ENCODE measurements at places on chromosomes 5 and 9.

DNA sequence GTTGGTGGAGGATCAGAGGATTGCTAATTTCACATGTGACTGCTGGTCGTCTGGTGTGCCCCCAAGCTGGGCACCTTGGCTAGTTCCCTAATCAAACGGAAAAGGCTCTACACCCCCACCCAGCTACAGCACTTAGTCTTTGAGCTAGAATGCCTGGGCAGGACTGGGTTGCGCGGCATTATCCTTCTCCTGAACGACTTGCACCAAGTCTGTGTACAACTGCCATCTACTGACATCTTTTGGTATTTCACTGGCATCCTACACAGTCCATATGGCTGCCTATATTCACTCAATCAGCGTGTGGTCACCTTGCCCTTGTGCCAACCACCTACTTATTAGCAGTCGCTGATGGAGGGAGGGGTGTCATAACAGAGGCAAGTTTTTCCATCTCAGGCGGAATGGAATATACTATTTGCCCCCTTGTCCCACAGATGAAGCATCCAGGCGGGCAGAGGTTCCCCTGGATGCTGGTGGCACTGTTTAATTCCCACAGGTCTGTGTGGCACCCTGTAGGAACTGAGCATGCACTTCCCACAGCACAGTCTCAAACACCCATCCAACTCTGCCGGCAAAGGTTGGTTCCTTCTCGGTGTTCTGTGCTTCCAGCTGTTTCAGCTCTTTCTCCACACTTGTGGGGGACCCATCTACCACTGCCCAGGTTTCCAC is 150.1 kb downstream of the OSTF1 start:
- no peak for DNase-seq

DNA sequence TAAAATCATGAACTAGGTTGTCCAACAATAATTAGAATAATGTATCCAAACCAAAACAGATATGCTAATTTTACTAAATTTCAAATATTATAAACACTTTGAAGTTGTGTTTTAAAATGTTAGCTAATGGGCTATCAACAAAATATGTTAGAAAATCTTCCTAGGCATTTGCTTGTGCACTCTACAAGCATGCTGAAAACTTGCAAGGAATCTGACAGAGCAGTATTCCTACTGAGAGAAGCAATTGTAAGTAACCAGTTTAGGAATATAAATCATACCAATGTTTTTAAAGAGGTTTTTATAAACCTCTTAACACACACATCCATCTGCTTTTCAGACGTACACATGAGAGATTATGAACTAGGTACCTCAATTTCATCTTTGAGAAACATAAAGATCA is 228.4 kb upstream of the TBCA start:
- DNase-seq: no peak

DNA sequence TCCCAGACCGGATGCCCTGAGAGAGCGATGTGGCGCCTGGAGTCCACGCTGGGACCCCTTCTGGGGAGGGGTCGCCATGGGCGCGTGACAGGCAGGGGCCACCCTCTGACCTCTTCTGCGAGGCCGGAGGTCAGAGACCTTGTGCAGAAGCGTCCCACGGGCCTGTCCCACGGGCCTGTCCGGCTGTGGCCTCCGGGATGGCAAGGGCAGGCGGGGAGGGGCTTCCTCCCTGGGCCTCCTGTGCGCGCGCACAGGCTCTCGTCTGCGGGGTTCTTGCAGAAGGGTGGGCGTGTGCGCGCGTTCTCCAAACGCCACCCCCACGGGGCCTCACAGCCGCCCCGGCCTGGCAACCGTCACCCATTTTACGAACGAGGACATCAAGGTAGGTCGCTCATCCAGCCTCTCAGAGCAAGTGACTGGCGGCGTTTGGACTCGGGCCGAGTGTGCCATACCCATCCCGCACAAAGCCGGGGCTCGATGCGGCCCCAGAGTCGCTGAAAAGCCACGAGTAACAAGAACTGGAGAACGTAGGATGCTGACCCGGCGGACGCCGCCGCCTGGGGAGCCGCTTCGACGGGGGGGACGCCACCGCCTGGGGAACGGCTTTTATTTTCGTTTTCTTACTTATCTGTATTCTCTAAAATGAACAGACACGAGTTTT is 897 bp downstream of the AHRR start:
- no peak for DNase-seq

DNA sequence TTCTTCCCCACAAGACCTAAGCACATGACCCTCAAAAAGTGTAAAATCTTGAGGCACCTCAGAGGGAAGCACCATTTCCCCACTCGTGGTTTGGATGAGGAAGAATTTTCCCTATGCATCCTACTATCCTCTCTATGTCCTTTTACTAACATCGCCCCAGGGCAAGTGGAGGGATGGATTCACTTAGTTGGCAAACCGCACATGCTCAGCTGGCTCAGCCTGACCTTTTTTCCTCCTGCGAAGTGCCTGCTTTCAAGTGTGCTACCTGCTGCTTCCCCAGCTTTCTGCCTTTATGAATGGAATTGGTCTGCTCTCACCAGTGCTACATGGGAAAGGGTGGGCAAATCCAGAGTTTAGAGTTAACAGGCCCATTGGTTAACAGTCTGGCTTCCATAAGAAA is 56.6 kb upstream of the IFNK start:
- DNase-seq: no peak

GRCh38 chr9:108835831-108836230 is 20.0 kb downstream of the ACTL7B start:
- no peak for DNase-seq

- DNase-seq: no peak
Measured at GRCh38 chr5:175895686-175896102, 24.3 kb downstream of the CPLX2 start.

DNA sequence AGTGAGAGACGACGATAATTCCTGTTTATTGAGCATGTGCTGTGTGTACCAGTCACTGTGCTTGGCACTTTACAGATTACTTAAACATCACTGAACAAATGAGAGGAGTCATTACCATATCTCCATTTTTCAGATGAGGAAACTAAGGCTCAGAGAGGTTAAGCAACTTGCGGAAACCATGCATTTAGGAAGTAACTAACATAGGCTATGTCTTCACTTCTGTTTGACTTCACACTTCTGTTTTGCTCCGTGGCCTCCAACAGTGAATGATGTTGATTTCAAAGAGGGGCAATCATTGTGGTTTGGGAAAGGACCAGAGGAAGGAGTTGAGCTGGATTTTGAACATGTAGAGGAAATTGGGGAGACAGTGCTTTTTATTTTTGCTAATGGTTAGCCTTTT is 16.7 kb downstream of the GCNT1 start:
- no peak for DNase-seq

- DNase-seq: no peak
Measured at GRCh38 chr5:958701-959571, 49.7 kb upstream of the NKD2 start.

- no peak for DNase-seq
Measured at GRCh38 chr9:99973455-99973854, 67.0 kb downstream of the STX17 start.

- no peak for DNase-seq
Measured at GRCh38 chr5:33808699-33809098, 83.1 kb downstream of the ADAMTS12 start.

DNA sequence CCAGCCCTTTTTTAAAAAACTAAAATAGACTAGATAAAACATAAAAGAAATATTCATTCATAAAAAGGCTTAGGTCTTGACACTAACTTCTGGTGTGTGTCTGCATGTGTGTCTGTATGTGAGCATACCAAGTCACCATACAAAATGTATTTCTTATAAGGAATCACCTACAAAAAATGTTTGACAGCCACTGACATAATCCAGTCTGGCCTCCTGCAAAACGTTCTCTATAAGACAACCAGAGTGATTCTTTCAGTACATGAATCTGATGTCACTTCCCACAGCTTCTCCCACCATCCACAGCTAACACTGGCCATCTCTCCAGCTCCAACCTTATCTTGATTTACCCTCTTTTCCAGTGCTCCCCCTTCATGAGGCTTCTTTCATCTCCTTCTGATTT is 192.3 kb downstream of the TLE1 start:
- no peak for DNase-seq

- no peak for DNase-seq
Measured at GRCh38 chr9:127968700-127969383, 11.9 kb downstream of the EEIG1 start.

- no peak for DNase-seq
Measured at GRCh38 chr5:145776886-145777285, 58.3 kb downstream of the PRELID2 start.

GRCh38 chr5:58460002-58460731 is at the start of gene PLK2:
Gene PLK2 (minus strand): TSS chr5:58460086. CDS start chr5:58459959, 127 bp downstream.
- DNase-seq: no peak

All from NCI-H1436 (cell line).